Amniotic epithelial cell (primary cell): ENCODE measurements at places on chromosomes 3 and 15.

GRCh38 chr15:49383266-49383665, 39.8 kb upstream of the FGF7 start:
- DNase-seq: peak; percentile 49

DNA sequence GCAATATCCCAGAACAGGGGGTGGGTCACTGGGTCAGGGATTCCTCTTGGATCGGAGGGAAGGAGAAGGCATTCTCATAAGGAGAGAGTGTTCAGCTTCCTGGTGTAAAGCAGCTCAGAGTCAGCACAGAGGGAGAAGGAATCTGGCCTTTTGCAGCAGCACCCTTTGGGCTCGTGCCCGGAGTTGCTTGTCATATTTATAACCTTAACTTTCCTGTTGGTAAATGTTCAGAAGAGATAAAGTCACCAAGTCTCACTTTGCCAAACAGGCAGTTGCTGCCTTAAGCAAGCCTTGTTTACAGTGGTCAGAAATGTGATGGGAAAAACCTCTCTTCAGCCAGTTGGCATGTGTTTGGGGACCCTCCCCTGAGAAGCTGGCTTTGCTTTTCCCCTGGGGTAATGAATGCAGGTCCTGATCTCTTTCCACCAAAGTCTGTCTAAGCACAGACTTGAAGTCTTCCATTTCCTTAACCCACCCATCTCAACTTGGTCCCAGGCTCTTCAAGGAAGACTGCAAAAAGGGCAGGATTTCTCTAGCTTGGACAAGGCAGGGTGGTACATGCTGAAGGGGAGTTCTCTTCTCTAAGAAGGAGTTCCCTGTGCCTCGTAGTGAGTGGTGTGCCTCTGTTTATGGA, 206.9 kb upstream of the BHLHE40 start:
- DNase-seq: peak; percentile 85

DNA sequence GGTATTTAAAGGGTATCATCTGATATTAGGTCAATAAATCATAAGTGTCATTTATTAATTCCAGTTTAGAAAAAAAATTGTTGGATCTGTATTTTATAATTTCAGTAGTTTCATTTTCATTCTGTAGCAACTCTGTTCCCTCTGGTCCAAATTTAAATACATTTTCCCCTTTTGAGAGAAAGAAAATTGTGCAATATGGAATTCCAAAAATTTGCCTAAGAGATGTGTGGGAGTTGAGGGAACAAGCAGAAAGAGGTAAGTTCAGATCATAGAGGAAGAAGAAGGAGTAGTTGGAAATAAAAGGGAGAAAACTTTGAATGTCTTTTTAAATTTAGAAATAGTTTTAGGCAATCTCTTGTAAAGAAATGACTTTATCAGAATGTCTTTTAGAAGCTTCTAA, 48.9 kb upstream of the MME start:
- peak; percentile 67 for DNase-seq

- DNase-seq: peak; percentile 44
Observed at GRCh38 chr15:100818927-100819326, 60.7 kb upstream of the ALDH1A3 start.

- DNase-seq: no peak
Observed at GRCh38 chr3:156583469-156583868, 28.6 kb upstream of the SSR3 start.

DNA sequence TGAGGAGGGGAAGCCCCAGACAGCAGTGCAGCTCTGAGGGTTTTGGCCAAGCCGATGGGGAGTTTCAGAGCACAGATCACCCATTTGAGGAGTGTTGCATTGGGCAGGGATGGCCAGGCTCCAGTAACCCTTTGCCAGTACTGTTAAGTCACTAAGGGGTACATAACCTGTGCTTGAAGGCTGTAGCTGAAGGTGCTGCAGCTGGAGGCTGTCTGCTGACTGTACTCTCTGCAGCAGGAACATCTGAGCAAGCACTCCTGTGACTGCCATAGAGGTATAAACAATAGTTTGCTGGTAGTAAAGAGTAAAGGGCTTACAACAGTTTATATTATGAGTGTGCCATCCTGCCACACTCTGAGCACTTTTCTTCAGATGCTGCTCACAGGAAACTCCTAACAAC, 297.8 kb downstream of the EPHA3 start:
- no peak for DNase-seq

GRCh38 chr15:75452865-75453702, 1.6 kb upstream of the SIN3A start:
- no peak for DNase-seq
